Activated CD8-positive, alpha-beta T cell treated with anti-CD3 and anti-CD28 coated beads, Interleukin-2, amount 10 ng/mL, durations not matched to agents 7 days and 5 days (primary cell): ENCODE measurements at places on chromosomes 6 and 20. TPM values are rescaled to one million over a fixed set of nuclear protein-coding genes. Genes with fewer than 3 reads are reported as not detected.

- DNase-seq = no peak
These were observed 103.5 kb upstream of the SIRPG start for GRCh38 chr20:1761116-1761515.

GRCh38 chr20:45470937-45471336 lies 1.4 kb downstream of the WFDC2 start:
- no peak for DNase-seq

DNA sequence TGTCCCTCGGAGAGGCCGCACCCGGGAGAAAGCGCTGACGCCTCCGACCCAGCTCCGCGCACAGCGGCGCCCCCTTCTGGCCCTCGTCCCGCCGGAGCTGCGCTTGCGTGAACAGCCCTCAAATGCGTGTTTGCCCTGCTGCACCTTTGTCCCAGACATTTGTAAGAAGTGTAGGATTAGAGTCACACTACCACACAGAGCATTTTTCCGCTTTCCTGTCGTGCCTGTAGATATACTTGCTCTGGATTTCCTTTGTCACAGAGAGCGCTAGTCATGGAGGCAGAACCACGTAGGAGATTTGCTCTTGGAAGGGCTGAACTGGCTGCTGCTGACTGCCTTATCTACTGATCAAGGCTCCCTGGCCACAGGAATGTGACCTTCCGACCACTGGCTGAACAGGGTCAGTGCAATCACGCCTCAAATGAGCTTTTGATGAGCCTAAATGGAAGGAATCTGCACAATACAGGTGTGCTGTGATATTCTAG lies 62.3 kb downstream of the PAX1 start:
- DNase-seq = no peak

DNA sequence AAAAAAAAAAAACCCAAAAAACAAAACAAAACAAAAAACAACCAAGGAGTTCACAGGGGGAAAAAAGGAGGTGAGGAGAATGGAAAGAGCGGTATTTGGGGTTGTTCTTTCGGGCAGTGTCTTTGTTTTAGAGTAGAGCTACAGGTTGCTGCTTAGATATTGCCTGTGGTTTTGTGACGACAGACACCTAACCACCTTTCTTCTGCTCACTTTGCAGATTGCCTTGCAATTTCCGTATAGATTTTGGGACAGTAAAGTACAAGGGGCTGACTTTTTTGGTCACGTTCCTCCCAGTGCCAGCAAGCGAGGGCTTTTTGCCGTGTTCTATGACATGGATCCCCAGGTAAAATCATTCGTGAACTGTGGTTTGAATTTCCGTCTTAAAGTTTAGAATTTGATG lies 50.9 kb downstream of the DEK start:
- no peak for DNase-seq

DNA sequence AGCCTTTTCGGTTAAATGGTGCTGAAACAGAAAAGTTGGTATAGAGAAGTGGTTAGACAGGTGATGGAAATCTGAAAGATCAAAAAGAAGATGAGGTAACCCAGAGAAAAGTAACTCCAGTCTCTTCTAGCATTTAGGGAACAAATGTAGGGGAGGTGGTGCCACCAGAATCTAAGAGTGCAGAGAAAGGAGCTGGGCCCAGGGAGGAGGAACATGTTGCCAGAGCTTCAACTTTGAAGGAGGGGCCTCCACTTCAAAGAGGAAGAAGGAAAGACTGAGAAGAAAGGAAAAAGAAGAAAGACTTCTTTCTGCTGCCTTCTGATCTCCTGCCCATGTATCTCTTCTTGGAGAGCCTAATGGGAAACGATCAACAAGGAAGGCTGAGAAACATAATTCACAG lies 23.5 kb upstream of the ATRN start:
- no peak for DNase-seq

The SLC17A2 gene
- not detected for total RNA-seq

The GJA10 gene
- not detected for total RNA-seq

DNA sequence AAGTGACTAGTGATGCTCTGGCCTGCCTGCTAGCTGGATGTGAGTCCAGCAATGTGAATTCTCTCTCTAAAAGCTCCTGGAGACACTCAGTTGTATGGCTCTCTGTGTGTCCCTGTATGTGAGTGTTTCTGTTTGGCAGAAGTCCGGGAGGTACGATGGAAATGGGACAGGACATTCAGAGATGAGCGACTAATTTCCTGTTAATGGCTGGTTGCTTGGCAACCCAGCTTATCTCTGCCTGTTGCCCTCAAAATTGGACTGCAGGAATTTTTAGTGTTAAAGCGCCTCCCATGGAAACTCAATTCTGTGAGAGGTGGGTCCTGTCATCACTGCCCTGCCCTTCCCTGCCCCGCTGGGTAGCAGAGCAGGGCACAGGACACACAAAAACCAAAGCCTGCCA lies 136.8 kb upstream of the LRFN2 start:
- DNase-seq = no peak

GRCh38 chr6:5486214-5486613 lies 224.9 kb downstream of the FARS2 start:
- no peak for DNase-seq

The SEMG1 gene
- not detected for total RNA-seq

DNA sequence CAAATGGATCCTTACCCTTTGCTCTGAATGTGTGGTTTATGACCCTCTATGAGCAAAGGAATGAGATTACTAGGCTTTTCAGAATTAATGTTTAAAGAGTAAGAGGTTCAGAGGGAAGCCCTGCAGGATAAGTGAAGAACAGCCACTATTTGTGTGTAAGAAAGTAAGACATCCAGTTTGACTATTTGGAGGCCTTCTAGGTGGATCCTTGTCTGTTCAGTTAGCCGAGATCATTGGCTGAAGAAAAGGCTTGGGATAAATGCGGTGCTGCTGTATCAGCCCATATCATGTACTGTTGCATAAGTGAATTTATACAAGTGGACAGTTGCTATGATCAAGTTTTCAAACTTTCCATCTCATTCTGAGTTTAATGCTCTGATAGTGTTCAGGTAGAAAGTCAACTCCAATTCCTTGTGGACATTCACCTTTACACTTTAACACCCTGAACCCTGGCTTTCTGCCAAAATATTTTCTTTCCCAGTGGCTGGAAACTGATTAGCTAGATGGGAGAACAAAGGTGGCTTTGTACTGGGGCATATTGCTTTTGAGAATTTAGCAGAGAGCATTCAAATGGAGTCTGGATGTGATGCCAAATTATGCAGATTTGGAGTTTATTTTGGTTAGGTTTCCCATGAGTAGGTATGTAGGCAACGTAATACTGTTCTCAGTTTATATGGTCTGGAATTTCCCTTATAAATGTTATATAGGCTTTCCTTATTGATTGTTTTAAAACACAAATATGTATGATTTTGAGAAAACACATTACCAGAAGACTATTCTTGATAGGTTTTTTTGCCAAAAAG lies 15.0 kb downstream of the PARD6B start:
- no peak for DNase-seq

GRCh38 chr6:21807299-21808044 lies 213.9 kb downstream of the SOX4 start:
- DNase-seq = no peak

The FKBP1C gene
- total RNA-seq = 2.2 TPM

DNA sequence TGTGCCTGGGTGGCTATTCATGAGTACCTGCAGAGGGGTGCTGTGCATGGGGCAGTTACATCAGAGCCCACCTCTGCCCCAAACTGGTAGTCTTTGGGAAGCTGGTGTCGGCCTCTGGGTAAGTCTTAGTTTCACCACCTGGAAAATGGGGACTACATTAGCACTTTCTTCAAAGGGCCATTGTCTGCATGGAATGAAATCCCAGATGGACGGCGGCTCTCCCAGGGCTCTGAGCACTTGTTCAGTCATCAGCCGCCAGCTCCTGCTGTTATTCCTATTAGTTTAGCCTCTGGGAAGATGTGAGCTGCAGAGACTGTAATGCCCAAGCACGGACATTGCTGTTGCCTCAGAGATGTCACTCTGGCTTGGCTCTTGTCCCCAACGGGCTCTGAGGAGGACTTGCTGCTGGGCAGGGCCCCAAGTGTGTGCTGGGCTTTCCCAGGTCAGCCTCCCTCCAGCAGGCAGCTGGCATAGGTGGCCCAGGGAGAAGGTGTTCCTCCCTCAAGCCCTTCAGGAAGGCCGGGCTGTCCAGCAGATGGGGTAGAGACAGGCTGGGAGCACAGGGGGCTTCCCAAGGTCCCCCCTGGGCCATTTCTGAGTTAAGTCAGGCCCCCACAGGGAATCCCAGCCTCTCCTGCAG lies 268.3 kb downstream of the TFAP2C start:
- DNase-seq = no peak

The MDN1 gene
- 58.2 TPM for total RNA-seq

DNA sequence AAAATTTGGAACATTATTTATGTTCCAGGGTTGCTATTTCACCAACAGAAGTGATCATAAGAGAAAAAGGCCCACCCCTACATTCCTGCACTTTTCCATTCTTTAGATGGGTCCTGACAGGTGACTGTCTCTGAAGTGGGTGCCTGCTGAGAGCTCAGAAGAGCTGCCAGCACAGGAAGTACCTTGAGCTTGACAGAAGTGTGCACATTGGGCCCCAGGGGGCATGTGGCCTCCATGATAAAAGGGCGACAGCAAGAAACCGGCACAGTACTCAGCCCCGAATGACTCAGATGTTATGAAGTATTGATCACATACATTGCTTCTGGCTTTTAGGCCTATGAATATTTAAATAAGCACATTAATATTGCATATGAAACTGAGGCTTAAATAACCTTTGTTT lies 150.4 kb downstream of the PCSK2 start:
- no peak for DNase-seq

- no peak for DNase-seq
These were observed 168.5 kb upstream of the ID4 start for GRCh38 chr6:19668710-19669109.

DNA sequence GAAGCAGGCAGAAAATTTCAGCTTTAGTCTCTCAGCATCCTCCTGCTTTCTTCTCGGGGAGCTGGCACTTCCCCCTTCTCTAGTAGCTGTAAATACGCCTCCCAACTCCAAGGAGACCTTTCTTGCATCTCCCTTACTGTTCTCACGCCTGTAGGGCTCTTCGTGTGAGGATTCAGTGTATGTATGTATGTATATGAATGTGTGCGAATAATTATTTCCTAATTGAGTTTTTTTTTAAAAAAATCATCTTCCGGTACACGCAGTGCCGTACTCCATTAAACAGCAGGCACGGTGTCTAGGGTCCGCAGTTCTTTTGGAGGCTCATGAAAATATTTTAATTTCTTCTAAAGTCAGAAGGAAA lies 85.4 kb downstream of the HFE start:
- DNase-seq = peak; percentile 56

The LPIN3 gene
- 0.74 TPM for total RNA-seq

The SEL1L2 gene
- not detected for total RNA-seq

DNA sequence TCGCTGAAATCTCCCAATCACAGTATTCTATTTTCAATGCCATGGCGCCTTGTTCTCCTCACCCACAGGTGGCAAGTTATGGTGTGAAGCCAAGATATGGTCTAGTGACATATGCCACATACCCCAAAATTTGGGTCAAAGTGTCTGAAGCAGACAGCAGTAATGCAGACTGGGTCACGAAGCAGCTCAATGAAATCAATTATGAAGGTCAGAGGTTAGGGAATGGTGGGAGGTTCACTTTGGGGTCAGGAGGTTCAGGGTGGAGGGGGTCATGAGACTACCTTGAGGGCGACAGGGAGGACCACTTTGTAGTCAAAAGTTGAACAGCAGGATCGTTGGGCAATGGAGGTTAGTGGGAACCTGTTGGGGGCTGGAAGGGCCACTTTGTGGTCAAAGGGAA lies 2.4 kb downstream of the CFB start:
- no peak for DNase-seq

The NKX2-4 gene
- total RNA-seq = not detected

- DNase-seq = no peak
These were observed 15.0 kb downstream of the MTG2 start for GRCh38 chr20:62197801-62198200.

The TNXB gene
- total RNA-seq = 3.4 TPM

The SLC13A3 gene
- total RNA-seq = not detected

GRCh38 chr20:17663486-17663885 lies 18.6 kb downstream of the RRBP1 start:
- DNase-seq = no peak

- DNase-seq = no peak
These were observed 411 bp downstream of the DSN1 start for GRCh38 chr20:36773107-36773596.

- DNase-seq = peak; percentile 92
These were observed 11.7 kb upstream of the FAM83C start for GRCh38 chr20:35303735-35304491.

The LAMA5 gene
- total RNA-seq = 0.63 TPM

DNA sequence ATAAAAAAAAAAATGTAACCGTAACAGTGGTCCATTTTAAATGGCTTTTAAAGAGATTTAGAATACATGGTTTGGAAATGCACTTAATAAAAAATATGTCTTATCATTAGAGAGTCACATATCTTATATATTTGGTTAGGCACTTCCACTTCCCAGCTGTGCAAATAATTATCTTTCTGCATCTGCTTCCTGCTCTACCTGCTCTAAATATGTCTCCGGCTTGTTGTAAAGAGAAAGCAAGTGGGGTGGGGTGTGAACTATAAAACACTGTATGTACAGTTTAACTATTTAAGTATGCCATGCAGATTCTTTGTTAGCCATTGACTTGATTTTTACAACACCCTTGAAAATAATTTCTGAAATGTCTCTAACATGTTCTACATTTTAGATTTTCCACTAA lies 106.3 kb downstream of the NKAIN2 start:
- no peak for DNase-seq

DNA sequence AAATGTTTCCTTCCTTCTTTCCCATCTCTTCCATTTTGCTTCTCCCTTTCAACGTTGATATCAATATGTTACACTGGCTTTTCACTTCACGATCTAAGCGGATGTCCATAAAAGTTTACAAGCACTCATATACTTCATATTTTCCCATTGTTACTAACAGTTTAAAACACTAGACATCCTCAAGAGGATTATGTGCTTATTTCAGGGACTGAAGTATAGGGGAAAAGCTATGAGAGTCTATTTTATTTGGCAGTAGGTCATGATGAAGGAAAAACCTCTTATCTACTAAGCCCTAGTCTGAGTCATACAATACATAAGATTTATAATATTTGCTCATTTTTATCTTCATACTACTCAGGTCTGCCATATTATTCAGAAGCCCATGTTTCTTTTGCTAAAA lies 20.6 kb upstream of the EPB41L2 start:
- no peak for DNase-seq

GRCh38 chr6:111713236-111713635 lies 107.6 kb upstream of the TRAF3IP2 start:
- DNase-seq = no peak

GRCh38 chr20:21493049-21493448 lies 20.8 kb downstream of the NKX2-2 start:
- DNase-seq = no peak

DNA sequence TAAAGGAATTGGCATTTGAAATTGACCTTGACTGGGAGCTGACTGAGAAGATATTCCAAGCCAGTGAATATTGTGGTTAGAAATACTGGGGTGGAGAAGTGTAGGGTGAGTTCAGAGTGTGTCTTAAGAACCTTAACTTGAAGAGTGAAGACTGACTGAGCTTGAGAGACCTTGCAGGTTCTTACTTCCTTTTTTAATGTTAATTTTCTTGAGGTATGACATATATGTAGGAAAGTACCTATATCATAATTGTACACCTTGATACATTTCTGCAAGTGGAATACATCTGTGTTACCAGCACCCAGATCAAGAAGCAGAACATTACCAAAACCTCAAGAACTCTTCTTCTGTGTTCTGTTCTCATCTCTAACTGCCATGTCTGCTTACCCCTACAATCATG lies 11.0 kb downstream of the DHX35 start:
- no peak for DNase-seq

- no peak for DNase-seq
These were observed 9.3 kb upstream of the SGK2 start for GRCh38 chr20:43549416-43550065.
